T-helper 2 cell treated with Interferon-gamma antibody and Interleukin-4, amounts not matched to agents 5 μg/mL and 100 μg/mL, for 36 hours (primary cell): ENCODE measurements at places on chromosomes 2 and 18.
A peak's percentile ranks its signal among the peaks of the same experiment; 100 is the strongest.

DNA sequence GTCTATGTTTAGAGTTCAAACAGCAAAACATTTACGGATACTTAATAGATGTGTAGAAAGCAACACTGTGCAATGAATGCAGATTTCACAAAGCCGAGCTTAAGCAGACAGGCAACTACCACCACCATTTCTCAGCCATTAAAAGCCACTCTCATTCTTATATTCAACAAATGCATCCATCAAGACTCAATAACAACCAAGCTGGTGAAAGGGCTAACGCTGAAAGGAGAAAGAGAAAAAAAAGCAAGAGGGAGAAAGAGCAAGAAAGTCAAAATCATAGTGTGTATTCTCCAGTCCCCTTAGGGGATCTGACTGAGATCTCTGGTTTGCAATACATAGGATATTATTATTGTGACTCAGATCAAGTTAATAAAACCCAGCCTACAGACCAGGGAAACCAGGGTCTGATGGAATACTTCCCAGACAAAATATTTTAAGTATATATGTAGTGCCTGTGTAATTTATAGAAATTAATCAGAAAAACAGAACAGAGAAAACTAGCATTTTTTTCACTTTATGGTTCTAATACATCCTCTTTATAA lies 14.1 kb downstream of the SATB2 start:
- no peak overlapping the region for H3K27ac ChIP-seq
- peaks cover 15% of the 10 kb centered on the region for H3K27me3 ChIP-seq
- no peaks in the 10 kb centered on the region for H3K4me1 ChIP-seq
- no peaks in the 10 kb centered on the region for H3K36me3 ChIP-seq
- H3K4me3 ChIP-seq = no peak overlapping the region

- no peaks in the 10 kb centered on the region for H3K4me1 ChIP-seq
- no peaks in the 10 kb centered on the region for H3K27me3 ChIP-seq
- no peak overlapping the region for H3K4me3 ChIP-seq
- H3K36me3 ChIP-seq = no peaks in the 10 kb centered on the region
Observed at GRCh38 chr2:220434385-220434784, 807.0 kb downstream of the SLC4A3 start.

DNA sequence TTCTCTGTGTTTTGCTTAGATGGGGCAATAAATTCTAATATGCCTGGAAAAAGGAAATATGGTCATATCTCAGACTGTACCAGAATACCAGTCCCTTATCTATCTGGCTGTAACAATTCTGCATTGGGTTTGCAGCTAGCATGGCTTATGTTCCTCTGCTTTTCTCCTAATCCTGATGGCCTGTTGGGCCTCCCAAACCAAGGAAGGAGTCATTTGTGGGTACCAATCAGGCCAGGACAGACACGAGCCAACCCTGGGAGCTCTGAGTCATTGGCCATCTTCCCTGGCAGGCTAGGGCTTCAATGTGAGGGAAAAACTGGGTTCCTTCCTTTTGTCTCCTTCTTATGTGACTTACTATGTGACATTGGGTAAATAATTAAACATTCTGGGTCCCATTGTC lies 12.0 kb downstream of the SMARCAL1 start:
- no peaks in the 10 kb centered on the region for H3K4me1 ChIP-seq
- H3K27me3 ChIP-seq = no peaks in the 10 kb centered on the region
- H3K36me3 ChIP-seq = peaks cover 65% of the 10 kb centered on the region

- no peak overlapping the region for H3K27ac ChIP-seq
- H3K4me1 ChIP-seq = no peaks in the 10 kb centered on the region
- no peaks in the 10 kb centered on the region for H3K36me3 ChIP-seq
- H3K4me3 ChIP-seq = no peak overlapping the region
Observed at GRCh38 chr2:121333231-121333630, 48.2 kb upstream of the TFCP2L1 start.

- no peaks in the 10 kb centered on the region for H3K4me1 ChIP-seq
- H3K36me3 ChIP-seq = no peaks in the 10 kb centered on the region
- no peak overlapping the region for H3K27ac ChIP-seq
- no peak overlapping the region for H3K4me3 ChIP-seq
- no peak for DNase-seq
- no peaks in the 10 kb centered on the region for H3K27me3 ChIP-seq
Observed at GRCh38 chr2:221716426-221717303, 144.6 kb upstream of the EPHA4 start.

- peak; percentile 44 for DNase-seq
- no peaks in the 10 kb centered on the region for H3K36me3 ChIP-seq
- H3K4me3 ChIP-seq = peak overlapping the region; percentile 75
- H3K4me1 ChIP-seq = peaks cover 12% of the 10 kb centered on the region
Observed at GRCh38 chr2:206800506-206801417, 35.4 kb downstream of the FASTKD2 start.

- no peaks in the 10 kb centered on the region for H3K27me3 ChIP-seq
- no peak overlapping the region for H3K27ac ChIP-seq
- no peak for DNase-seq
- H3K36me3 ChIP-seq = no peaks in the 10 kb centered on the region
- no peaks in the 10 kb centered on the region for H3K4me1 ChIP-seq
Observed at GRCh38 chr2:221018262-221018661, 553.8 kb downstream of the EPHA4 start.

DNA sequence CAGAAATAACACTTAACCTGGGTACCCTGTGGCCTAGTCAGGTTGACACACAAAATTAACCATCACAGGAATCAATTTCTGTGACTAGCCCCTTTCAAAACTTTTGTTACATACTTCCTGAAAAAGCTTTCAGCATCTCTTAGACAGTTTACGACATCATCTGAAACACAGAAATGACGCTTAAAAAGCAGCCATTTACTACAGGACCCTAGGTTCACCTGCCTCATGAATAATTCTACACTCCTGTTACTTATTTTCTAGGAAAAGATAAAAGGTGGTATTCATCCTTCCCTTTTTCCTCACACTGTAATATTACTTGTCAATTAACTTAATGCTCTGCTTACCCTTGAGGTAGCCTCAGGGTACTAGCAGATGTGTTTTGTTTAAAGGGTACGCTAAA lies 388.4 kb downstream of the IRS1 start:
- H3K4me3 ChIP-seq = no peak overlapping the region
- H3K36me3 ChIP-seq = no peaks in the 10 kb centered on the region
- no peaks in the 10 kb centered on the region for H3K4me1 ChIP-seq
- no peak for DNase-seq
- peaks cover 5% of the 10 kb centered on the region for H3K27me3 ChIP-seq

- H3K36me3 ChIP-seq = peaks cover 4% of the 10 kb centered on the region
- no peak overlapping the region for H3K27ac ChIP-seq
- no peak overlapping the region for H3K4me3 ChIP-seq
- DNase-seq = peak; percentile 58
- H3K4me1 ChIP-seq = peaks cover 17% of the 10 kb centered on the region
Observed at GRCh38 chr18:3604498-3605408, 154.8 kb downstream of the TGIF1 start.

GRCh38 chr2:170917219-170917913 lies 11.7 kb upstream of the GORASP2 start:
- no peaks in the 10 kb centered on the region for H3K4me1 ChIP-seq
- H3K4me3 ChIP-seq = no peak overlapping the region
- H3K36me3 ChIP-seq = peaks cover 5% of the 10 kb centered on the region
- no peak for DNase-seq

DNA sequence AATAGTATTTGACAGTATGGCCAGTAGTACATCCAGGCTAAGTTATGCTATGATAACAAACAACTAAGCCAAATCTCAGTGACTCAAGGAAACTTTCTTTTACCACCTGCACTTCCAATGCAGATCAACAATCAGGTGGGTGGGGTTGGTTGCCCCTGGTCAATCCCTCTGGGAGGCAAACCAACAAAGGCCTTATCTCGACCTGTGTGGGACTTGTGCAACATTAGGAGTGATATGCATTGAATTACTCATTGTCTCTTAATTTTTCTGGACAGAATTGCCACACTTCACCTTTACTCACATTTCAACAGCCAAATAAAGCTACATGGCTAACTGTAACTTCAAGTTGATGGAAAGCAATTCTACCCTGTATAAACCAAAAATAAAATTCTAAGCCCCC lies 1049.3 kb upstream of the CDH2 start:
- no peaks in the 10 kb centered on the region for H3K4me1 ChIP-seq
- H3K36me3 ChIP-seq = no peaks in the 10 kb centered on the region
- H3K27ac ChIP-seq = no peak overlapping the region
- no peaks in the 10 kb centered on the region for H3K27me3 ChIP-seq
- no peak overlapping the region for H3K4me3 ChIP-seq

- no peak for DNase-seq
- H3K36me3 ChIP-seq = no peaks in the 10 kb centered on the region
- H3K27me3 ChIP-seq = no peaks in the 10 kb centered on the region
Observed at GRCh38 chr18:79617511-79618500, 61.8 kb upstream of the CTDP1 start.

GRCh38 chr2:28995765-28996750 lies 15.0 kb downstream of the TOGARAM2 start:
- no peak for DNase-seq
- H3K4me1 ChIP-seq = peaks cover 13% of the 10 kb centered on the region
- H3K27me3 ChIP-seq = peaks cover 5% of the 10 kb centered on the region
- H3K27ac ChIP-seq = no peak overlapping the region
- no peaks in the 10 kb centered on the region for H3K36me3 ChIP-seq

DNA sequence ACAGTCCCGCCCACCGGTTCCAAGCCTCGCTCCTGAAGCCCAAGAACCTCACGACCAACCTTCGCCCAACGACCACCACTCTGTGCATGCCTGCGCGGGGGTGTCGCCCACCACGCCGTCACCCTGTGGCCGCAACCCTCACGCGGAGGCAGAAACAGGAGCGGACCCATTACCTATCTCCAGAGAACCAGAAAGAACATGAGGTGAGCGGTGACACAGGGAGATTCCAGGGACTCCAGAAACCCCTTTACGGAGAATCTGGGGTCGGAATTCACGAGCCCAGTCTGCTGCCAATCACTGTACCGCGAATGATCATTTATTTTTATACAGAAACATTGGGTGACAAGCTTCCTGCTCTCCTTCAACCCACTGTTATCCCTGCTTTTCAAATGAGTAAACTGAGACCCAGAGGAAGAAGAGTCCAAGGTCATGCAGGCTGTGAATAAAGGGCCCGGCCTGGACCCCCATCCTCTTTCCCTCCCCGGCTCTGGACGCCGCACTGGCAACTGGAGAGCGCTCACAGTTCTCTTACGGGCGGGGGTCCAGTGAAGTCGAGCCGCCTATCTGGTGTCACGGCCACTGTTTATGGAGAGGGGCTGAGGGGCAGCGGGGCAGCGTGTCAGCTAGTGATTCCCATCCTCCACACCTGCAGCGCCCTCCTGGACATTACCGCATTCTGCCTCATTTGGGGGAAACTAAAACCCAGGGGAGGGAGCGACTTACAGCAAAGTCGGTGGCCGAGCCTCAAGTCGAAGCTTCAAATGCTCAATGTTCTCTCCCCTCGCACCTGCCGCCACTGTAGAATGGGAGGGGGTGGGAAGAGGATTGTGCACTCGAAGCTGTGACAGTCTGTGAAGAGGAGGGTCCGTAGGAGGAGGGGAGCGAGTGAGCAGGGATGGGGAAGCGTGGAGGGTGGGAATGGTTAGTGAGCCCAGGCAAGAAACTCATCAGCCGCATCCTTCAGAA lies 723 bp upstream of the SLC30A3 start:
- H3K27me3 ChIP-seq = peaks cover 43% of the 10 kb centered on the region
- peaks cover 17% of the 10 kb centered on the region for H3K4me1 ChIP-seq
- peak overlapping the region; percentile 29 for H3K27ac ChIP-seq
- peak overlapping the region; percentile 93 for H3K4me3 ChIP-seq
- DNase-seq = no peak

- H3K4me3 ChIP-seq = no peak overlapping the region
- H3K27ac ChIP-seq = no peak overlapping the region
- DNase-seq = no peak
- H3K4me1 ChIP-seq = peaks cover 37% of the 10 kb centered on the region
- no peaks in the 10 kb centered on the region for H3K27me3 ChIP-seq
- H3K36me3 ChIP-seq = peaks cover 28% of the 10 kb centered on the region
Observed at GRCh38 chr2:98517636-98518035, 73.0 kb downstream of the INPP4A start.

GRCh38 chr2:177242121-177242987 lies 22.2 kb downstream of the NFE2L2 start:
- H3K4me1 ChIP-seq = peaks cover 66% of the 10 kb centered on the region
- no peaks in the 10 kb centered on the region for H3K27me3 ChIP-seq
- DNase-seq = no peak
- peak overlapping the region; percentile 58 for H3K27ac ChIP-seq

- H3K27me3 ChIP-seq = no peaks in the 10 kb centered on the region
- H3K4me1 ChIP-seq = no peaks in the 10 kb centered on the region
- no peak overlapping the region for H3K4me3 ChIP-seq
- DNase-seq = no peak
- H3K36me3 ChIP-seq = no peaks in the 10 kb centered on the region
- H3K27ac ChIP-seq = no peak overlapping the region
Observed at GRCh38 chr2:15860760-15861159, 79.6 kb upstream of the MYCN start.

- peak overlapping the region; percentile 42 for H3K4me3 ChIP-seq
- peaks cover 42% of the 10 kb centered on the region for H3K4me1 ChIP-seq
- peaks cover 17% of the 10 kb centered on the region for H3K27me3 ChIP-seq
- H3K36me3 ChIP-seq = peaks cover 21% of the 10 kb centered on the region
- H3K27ac ChIP-seq = peak overlapping the region; percentile 24
Observed at GRCh38 chr2:37600735-37601134, 70.7 kb downstream of the CDC42EP3 start.

DNA sequence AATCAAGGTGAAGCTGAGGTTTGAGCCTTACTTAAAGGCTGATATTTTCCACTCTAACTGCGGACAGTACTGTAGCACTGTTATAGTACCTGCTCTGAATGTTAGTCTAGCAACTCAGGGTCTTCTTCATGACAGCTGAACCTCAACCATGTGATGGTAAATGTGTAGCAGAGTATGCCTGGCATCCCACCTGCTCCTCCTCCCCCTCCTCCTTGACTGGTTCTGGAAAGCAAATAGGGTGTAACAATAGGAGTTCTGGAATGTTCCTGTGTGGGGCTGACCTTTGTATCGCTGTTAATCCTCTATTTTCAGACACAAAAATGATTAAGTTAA lies 447 bp upstream of the CCL20 start:
- no peak overlapping the region for H3K27ac ChIP-seq
- H3K4me3 ChIP-seq = no peak overlapping the region
- DNase-seq = no peak
- H3K36me3 ChIP-seq = no peaks in the 10 kb centered on the region
- H3K4me1 ChIP-seq = peaks cover 5% of the 10 kb centered on the region
- H3K27me3 ChIP-seq = no peaks in the 10 kb centered on the region

DNA sequence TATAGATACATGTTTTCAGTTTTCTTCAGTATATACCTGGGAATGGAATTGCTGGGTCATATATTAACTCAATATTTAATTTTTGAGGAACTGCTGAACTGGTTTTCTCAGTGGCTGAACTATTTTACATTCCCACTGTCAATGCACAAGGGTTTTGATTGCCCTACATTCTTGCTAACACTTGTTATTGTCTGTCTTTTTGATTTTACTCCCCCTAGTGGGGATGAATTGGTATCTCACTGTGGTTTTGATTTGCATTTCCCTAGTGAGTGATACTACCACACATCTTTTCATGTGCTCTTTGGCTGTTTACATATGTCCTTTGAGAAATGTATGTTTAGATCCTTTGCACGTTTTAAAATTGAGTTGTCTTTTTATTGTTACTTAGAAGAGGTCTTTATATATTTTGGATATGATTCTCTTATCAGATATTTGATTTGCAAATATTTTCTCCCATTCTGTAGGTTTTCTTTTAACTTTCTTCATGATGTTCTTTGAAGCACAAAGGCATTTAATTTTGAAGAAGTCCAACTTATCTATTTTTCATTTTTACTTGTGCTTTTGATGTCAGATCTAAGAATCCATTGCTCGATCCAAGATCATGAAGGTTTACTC lies 36.2 kb downstream of the ASB1 start:
- DNase-seq = no peak
- no peaks in the 10 kb centered on the region for H3K36me3 ChIP-seq
- peaks cover 1% of the 10 kb centered on the region for H3K27me3 ChIP-seq
- peaks cover 5% of the 10 kb centered on the region for H3K4me1 ChIP-seq
